ENCODE measurements at places on chromosomes 16 and 17. TPM values are rescaled to one million over a fixed set of nuclear protein-coding genes. Genes with fewer than 3 reads are reported as not detected.

Gene KIF19
- not detected for total RNA-seq

Gene TM4SF5
- total RNA-seq: not detected

Gene CD300LG
- not detected for total RNA-seq

Gene AGRP
- not detected for total RNA-seq

Gene ATP1B2
- total RNA-seq: not detected

Gene TBC1D3I
- total RNA-seq: 0.33 TPM

Gene KRTAP4-5
- not detected for total RNA-seq

Gene KCNG4
- not detected for total RNA-seq

Gene WFDC1
- total RNA-seq: 20.6 TPM

Gene TCAP
- 0.21 TPM for total RNA-seq

Gene SOX8
- total RNA-seq: 0.06 TPM

Gene GRAP
- not detected for total RNA-seq

Gene NUDT7
- 2.0 TPM for total RNA-seq

Gene SPNS2
- not detected for total RNA-seq

Gene TSEN54
- total RNA-seq: 8.7 TPM

Gene CFAP97D1
- total RNA-seq: not detected

Gene SUPT6H
- total RNA-seq: 78.7 TPM

Gene OTOP3
- not detected for total RNA-seq

Gene BAIAP3
- 0.27 TPM for total RNA-seq

Gene SLC16A13
- 3.4 TPM for total RNA-seq

Gene CCDC154
- total RNA-seq: not detected

Gene CIAO3
- 18.5 TPM for total RNA-seq

Gene HGS
- total RNA-seq: 127 TPM

Gene GAST
- not detected for total RNA-seq

Gene HIGD1B
- total RNA-seq: not detected

Gene KRT27
- not detected for total RNA-seq

All from HFFc6 (cell line).